ENCODE measurements at places on chromosomes 6 and 20.

GRCh38 chr20:39823224-39823623 is 861.1 kb downstream of the DHX35 start:
- DNase-seq = peak; percentile 90

DNA sequence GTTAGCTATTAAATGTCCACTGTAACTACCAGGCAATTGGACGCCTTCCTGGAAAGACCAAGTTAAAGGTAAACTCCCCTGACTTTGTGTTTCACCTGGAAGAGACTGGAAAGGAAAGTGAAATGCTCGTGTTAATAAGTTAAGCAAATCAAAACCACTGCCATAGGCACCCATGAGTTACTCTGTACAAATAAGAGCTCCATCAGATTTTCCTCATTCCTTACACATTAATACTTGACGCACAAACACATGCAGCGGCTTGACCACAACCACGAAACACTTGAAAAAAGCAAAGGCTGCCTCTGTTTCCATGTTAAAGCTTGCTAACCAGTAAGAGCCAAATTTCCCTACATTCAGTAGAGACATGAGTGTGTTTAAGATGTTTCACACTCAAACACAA is 19.8 kb downstream of the GCM1 start:
- DNase-seq = peak; percentile 48

DNA sequence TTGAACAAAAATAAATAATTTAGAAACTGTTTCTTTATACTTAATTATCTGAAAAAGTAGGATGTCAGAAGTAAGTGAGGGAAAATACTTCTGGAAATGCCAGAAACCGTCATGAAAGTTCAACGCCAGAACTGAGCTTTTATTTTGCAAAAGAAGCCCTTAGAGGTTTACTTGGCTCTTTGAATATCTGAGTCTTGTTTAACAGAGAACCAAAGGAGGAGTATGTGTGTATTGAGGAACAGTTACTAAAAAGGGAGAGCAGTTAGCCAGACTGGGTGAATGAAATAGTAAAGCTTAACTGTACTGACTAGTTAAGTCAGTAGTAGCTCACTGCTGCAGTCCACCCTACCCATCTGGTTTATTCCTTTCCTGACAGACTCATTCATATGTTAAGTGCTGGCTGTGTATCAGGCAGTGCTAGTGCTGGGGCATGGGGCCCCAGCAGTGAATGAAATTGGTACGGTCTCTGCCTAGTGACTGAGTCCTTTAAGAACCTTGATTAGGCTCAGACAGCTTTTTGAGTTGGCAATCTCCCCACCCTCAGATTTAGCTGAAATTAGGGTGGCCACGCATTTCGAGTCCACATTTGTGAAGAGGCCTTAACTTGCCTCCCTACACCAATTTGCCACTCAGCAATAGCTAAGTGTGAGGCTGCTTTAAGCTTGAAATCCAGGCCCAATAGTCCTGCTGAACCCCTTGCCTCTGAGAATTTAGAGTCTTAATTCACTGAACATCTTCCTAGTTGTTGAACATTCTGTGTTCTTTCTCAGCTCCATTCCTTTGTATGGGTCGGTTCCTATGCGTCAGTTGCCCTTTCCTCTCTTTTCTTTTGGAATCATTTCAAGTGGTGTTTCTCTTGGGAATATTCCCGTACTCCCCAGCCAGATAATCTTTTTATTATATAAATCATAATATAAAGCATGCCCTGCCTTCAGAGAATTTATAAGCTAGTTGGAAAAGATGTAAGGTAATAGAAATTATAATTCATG is 20.2 kb downstream of the MAP3K4 start:
- no peak for DNase-seq

- DNase-seq = no peak
These were observed 77.8 kb downstream of the BACH2 start for GRCh38 chr6:90218959-90219208.

GRCh38 chr6:26029857-26030653 is 57.2 kb upstream of the HFE start:
- no peak for DNase-seq

DNA sequence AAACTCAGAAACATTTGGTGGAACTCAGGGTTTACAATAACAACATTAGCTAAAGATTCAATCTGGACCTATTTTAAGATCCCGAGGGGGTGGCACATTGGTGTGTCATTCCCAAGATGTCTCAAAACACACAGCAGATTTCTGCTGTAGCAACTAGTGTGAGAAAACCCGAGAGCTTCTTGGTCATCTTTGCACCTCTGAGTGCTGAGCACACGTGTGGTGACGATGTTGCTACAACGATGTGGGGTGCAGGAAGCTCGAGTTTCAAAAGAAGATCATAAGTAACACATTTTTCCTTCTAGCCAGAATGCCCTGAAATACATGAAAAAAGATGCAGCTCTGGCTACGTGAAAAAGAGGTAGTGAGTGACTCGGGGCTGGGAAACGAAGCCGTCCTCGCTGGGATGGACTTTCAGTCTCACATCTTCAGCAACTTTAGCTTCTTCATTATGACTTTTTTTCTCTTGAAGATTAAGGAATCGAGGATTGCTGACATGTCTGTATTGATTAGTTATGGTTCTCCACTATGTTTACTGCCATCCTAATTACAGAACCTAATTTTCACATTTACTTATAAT is 1.5 kb downstream of the RAMACL start:
- DNase-seq = peak; percentile 63

DNA sequence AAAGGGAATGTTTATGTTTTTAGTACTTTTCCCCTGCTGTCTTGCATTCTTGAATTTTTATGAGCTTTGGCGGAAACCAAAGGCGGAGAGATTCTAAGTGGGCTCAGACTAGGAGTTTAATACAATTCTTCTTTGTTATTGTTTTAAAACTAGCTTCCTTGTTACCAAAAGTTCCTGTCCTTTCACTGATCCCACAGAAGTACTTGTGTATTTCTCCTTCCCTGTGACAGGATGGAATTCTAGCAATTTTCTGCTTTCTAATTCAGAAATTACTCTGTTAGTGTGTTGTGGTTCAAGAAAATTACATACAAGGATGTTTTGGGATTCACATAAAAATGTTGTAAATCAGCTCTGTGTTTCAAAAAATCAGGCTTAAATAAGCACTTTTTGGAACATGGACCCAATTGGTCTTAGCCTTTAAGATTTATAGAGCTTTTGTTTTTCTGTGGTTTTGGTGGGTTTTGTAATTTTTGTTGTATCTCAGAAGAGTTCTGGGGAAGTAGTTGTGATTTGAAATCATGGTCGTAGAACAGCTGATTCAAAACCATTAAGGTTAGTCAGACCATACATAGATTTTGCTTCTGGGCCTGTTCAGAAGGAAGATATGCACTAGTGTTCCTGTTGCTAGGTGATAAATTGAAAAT is 17.6 kb upstream of the CTAGE9 start:
- DNase-seq = peak; percentile 4

DNA sequence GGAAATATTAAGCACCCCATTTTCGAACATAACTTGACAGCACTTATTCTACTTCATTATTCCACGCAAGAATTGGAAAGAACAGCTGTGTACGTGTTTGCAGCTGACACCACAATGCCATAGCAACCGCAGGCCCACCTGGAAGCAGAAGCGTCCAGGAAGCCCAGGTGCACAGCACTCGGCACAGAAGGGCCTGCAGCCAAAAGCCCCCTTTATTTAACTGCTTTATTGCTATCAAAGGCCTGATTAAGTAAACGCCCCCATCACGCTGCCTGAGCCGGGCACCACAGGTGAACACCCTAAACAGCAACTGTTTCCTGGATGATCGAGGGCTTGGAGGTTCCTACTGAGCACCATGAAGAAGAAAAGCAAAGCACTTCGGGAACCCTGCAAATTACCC is 6.3 kb downstream of the TAF4 start:
- DNase-seq = no peak

GRCh38 chr6:138559143-138559542 is 59.8 kb upstream of the NHSL1 start:
- DNase-seq = no peak

GRCh38 chr6:17966451-17966850 is 21.0 kb downstream of the KIF13A start:
- peak; percentile 60 for DNase-seq

DNA sequence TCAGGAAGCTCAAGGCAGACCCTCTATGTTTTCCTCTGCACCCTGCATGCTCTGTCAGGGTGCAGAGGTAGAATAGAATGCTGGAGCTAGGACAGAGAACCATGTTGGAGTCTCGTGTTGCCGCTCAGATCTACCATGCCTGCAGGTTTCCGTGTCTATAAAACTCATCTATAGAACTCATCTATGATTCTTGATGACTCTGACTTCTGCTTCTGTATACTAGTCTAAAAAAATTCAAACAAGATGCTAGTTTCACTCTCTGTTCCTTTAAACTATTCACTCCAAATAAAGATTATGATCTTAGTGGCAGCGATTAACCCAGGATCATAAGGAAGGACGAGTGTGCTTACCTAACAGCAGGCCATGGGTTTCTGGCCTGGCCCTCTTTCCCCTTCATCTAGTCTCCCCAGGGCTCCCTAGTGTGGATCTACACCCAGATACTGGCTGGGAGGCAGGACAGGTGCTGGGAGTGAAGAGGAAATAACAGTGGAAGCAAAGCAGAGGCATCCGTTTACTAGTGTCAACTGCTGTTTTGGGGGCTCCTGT is 162.7 kb upstream of the SUPT3H start:
- no peak for DNase-seq

- peak; percentile 77 for DNase-seq
These were observed 43.3 kb downstream of the GTF2H5 start for GRCh38 chr6:158211273-158212055.

- no peak for DNase-seq
These were observed 19.5 kb upstream of the SRSF3 start for GRCh38 chr6:36574679-36575078.

DNA sequence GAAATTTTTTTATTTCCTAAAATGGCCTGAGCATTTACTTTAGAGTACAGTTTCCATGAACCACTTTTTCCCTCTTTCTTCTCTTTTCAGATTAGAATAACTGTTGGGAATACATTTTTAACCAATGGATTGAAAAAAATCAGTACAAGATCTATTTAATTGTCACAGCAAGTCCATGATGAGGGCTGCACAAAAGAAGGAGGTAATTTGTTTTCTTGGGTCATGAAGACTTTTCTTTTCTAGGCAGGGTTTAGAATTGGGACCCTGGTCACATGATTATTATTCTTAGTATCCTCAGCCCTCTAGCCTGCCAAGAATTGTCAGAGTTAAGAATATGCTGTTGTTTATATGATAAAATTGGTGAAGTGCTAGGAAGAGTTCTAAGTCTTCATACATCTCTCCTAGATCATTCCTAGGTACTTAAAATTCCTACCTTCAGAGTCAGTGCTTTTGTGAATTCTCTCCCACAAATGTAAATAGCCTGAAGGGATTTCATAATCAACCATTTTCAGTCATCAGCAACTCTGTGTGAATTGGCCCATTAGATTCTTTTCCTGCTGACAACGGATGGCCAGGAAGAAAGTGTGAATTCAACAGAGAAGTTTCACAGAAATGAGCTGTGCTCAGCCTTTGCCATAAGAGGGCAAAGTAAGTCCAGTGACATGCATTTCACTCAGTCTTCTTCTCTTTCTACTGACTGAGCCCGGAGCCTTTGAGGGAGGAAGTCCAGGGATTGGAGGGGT is 32.4 kb upstream of the TPBG start:
- peak; percentile 67 for DNase-seq

DNA sequence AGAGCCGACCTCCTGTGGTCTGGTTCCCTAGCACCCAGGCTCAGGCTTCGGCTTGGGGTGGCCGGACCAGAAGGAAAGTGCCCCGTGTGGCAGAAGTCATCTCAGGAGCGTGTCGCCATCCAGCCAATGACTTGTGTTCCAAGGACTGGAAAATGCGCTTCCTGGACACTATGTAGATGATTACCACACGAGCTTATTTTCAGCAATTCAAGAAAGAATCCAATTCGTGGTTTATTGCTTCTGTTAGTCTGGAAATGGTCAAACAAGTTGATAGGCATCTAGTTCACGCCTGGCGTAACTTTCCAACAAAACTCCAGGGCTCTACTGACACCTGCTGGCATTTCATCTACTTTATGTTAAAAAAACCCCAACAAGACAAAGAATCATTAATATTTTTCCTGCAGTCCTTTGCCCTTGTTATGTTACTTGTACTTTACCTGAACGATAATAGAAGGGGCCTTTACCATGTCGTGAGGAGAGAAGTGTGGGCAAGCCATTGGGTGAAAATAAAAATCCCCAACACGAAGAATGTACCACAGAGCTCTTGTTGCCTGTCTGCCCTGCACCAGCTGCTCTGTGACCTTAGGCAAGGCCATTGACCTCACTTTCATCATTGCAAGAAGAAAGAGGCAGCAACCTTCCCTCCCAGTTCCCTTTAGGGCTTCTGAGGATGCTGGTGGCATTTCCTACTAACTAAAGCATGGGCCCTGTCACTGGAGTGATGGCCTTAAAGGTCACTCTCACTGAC is 154.7 kb upstream of the LAMP5 start:
- peak; percentile 80 for DNase-seq

DNA sequence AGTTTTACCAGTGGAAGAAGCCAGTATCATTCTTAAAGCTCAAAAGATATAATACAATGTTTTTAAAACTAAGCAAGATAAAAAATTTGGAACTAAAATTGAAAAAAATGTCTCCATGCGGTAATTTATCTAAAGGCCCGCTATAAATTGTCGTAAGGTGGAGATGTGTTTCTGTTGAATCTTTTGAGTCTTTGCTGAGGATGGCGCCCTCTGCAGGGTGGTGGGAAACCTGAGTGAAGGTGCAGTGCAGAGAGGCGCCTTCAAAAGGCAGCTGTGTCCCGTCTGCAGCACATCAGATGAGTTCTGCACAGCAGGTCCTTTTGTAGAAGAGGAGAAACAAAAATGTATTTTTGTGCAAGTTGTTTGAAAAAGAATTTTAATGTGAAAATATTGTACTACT is 29.4 kb upstream of the KIF25 start:
- no peak for DNase-seq

- DNase-seq = no peak
These were observed 2.3 kb downstream of the TINAG start for GRCh38 chr6:54310377-54311152.

- no peak for DNase-seq
These were observed 69.7 kb upstream of the ADGRF4 start for GRCh38 chr6:47628448-47629272.

- no peak for DNase-seq
These were observed 259.2 kb upstream of the MANEA start for GRCh38 chr6:95318137-95318536.

GRCh38 chr20:32678948-32679347 is 5.2 kb upstream of the C20orf203 start:
- DNase-seq = peak; percentile 78

DNA sequence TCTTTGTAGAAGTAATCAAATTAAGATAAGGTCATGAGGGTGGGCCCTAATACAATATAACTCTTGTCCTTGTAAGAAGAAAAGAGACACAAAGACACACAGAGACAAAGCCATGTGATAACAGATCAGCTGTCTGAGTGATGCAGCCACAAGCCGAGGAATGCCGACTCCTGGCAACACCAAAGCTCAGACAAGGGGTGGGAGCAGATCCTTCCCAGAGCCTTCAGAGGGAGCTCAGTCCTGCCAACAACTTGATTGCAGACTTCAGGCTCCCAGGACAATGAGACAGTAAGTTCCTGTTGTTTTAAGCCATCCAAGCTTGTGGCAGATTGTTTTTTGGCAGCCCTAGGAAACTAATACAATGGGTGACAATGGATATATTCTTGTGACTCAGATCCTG is 325.0 kb upstream of the AGPAT4 start:
- DNase-seq = no peak
